RCC 7860 (cell line): ENCODE measurements at places on chromosomes 2 and 18.

DNA sequence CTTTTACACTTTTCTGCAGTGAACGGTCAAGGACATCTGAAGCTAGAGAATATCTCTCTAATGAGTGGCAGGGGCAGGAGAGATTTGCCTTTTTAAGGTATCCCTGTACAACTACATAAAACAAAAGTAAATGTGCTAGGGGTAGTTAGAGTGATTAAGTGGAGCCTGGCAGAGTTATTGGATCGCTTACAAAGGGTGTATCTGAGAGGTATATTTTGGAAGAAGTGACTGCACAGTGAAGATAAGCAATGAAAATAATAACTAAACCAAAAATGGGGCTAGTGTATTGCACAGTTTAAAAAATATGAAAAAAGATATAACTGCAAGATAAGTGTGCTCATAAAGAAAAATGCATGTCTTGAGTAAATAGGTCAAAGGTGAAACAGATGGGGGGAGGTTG lies 193.5 kb upstream of the EPC2 start:
- DNase-seq = no peak

GRCh38 chr2:234286956-234287355 lies 209.9 kb downstream of the ARL4C start:
- DNase-seq = no peak

GRCh38 chr2:233400961-233401360 lies 46.7 kb downstream of the DGKD start:
- no peak for DNase-seq

GRCh38 chr2:225270053-225270452 lies 129.5 kb upstream of the NYAP2 start:
- no peak for DNase-seq

- DNase-seq = no peak
These were observed 120.9 kb upstream of the ITGB6 start for GRCh38 chr2:160321006-160321405.

- no peak for DNase-seq
These were observed 188.6 kb downstream of the LRP1B start for GRCh38 chr2:141942006-141942789.
